Stimulated activated CD4-positive, alpha-beta T cell treated with anti-CD3 and anti-CD28 coated beads, Interleukin-2, amount 100 ng/mL, for 24 hours (primary cell): ENCODE measurements at places on chromosomes 2 and 18.

- DNase-seq = no peak
Observed at GRCh38 chr18:63765837-63766236, 9.4 kb upstream of the SERPINB7 start.

DNA sequence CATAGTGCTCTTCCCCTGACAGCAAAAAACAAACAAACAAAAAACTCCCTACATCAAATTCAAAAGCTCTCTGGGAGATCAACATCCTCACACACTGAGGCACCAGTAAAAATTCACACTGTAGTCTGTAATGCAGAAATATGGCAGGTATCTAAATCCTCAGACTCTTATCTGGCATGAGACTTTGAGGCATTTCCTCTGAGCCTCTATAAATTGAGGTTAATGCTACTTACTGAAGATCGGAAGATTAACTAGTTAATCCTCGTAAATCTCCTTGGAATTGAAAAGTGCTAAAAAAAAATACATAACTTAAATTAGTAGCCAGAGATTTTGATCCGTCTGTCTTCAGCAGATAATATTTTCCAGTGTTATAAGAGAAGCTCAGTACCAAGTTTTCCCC lies 65.0 kb downstream of the AP1S3 start:
- no peak for DNase-seq

- no peak for DNase-seq
Observed at GRCh38 chr2:1510176-1510575, 96.9 kb downstream of the TPO start.

DNA sequence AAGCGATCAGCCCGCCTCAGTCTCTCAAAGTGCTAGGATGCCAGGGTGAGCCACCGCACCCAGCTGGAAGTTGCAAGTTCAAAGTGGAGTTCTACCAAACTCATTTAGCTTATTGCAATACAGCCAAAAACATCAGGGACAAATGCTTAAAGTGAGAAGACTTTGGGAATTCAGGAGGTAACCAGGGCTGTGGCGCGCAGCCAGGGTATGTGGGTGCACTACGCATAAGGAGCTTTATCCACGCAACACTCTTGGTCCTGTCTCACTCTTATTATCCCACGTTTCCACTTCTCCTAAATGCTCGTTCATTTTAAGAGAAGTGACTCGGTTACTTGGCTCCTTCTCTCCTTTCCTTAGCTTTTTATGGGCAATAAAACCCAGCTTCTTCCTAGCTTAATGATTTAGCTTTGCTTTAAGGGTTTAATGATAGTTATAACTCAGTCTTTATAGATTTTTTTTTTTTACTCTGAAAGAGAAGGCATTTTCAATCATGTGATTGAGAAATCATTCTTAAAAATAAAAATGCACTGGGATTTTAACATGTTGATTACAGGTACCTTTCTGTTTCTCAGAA lies 199.8 kb downstream of the KCNE4 start:
- DNase-seq = no peak

GRCh38 chr2:222174450-222174849 lies 124.3 kb downstream of the PAX3 start:
- DNase-seq = no peak

DNA sequence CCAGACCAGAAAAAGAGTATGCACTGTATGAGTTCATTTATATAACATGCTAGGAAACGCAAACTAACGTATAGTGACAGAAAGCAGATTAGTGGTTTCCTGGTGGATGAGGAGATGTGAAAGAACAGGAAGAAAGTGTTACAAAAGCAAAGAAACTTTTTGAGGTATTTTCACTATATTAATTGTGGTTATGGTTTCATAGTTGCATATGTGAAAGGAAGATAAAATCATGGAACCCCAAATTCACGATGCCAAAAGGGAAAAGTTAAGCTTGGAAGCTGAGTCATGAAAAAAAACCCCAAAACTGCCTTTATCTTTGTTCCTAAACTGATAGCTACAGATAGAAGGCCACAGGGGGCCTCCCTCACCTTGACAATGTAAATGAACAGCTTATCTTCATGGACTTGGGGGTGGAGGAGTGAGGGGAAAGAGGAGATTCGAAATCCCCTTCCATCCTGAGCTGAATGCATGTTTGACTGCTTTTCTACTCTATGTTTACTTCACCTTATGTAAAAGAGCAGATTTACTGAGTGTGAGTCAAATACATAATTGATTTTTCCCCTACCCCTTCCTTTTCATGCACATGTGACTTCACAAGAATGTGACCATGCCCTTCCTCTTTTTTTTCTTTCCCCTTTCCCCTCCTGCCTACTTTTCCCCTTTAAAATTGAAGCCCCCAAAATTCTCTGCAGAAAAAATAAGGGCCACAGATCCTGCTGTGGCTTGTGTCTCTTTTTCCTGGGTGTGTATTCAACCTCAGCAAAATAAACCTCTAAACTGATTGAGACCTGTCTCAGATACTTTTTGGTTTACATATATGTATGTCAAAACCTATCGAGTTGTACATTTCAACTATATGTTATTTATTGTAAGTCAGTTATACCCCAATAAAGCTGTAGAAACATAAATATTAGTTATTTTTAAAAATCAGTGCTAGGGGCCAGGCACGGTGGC lies 100.1 kb upstream of the TLK1 start:
- peak; percentile 50 for DNase-seq

DNA sequence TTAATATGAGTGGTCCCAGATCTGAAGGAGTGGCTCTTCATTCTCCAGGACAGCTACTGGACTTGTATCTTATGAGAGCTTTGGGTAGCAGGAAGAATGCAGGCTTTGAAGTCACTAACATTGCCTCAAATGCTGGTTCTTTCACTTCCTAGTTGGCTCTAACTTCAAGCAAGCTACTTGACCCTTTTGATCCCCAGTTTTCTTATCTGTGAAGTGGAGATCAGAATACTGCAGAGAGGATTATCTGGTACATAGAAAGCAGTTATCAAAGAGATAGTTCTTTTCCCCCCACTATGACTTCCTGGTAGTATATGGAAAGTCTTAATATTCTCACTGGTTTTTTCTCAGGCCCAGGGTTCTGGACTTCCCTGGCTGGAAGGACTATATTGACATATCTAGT lies 3.4 kb upstream of the PLCL1 start:
- no peak for DNase-seq

GRCh38 chr18:48952287-48953103 lies 1.7 kb upstream of the SMAD7 start:
- DNase-seq = peak; percentile 58

DNA sequence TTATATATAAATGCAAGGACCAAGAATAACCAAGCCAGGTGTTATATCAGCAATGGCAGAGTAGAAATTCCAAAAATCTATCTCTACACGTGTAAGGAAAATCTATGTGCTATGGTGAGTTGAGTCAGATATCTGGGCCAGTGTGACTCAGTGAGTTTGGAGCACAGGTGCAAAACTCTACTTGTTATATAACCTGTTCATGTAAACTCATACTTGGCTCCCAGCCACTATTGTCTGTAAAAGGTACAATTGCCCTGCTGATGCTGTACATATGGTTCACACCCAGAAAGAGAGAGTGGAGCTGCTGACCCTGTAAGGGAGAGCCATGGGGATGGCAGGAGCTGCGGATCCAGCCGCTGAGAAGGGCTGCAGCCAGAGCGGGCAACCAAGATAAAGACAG lies 112.0 kb downstream of the TRABD2A start:
- DNase-seq = no peak

DNA sequence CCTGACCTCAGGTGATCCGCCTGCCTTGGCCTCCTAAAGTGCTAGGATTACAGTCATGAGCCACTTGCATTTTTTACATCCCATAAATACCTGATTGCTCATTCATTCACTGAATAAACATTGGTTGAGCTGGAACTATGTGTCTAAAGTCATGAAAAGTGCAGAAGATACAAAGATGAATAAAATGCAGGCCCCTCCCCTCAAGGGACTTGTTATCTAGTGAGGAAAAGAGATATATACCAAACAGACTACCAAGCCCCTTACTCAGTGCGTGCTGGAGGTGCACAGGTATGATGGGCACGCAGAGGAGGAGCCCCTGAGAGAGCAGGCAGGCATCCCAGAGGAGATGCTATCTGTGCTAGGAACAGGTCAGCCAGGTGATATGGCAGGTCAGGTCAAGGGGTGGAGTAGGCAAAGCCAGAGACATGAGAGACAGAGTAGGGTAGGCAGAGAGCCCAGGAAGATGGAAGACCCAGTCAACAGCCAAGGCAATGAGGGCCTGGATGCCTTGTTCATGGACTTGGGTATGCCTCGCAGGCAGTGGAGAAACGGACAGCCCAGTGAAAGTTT lies 7.7 kb downstream of the FHL2 start:
- DNase-seq = no peak

- no peak for DNase-seq
Observed at GRCh38 chr2:159156834-159157233, 129.7 kb downstream of the WDSUB1 start.

DNA sequence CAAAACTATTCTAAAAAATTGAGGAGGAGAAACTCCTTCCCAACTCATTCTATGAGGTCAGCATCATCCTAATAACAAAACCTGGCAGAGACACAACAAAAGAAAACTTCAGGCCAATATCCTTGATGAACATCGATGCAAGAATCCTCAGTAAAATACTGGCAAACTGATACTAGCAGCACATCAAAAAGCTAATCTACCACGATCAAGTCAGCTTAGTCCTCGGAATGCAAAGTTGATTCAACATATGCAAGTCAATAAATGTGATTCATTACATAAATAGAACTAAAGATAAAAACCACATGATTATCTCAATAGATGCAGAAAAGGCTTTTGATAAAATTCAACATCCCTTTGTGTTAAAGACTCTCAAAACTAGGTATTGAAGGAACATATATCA lies 63.1 kb downstream of the EHBP1 start:
- DNase-seq = no peak

DNA sequence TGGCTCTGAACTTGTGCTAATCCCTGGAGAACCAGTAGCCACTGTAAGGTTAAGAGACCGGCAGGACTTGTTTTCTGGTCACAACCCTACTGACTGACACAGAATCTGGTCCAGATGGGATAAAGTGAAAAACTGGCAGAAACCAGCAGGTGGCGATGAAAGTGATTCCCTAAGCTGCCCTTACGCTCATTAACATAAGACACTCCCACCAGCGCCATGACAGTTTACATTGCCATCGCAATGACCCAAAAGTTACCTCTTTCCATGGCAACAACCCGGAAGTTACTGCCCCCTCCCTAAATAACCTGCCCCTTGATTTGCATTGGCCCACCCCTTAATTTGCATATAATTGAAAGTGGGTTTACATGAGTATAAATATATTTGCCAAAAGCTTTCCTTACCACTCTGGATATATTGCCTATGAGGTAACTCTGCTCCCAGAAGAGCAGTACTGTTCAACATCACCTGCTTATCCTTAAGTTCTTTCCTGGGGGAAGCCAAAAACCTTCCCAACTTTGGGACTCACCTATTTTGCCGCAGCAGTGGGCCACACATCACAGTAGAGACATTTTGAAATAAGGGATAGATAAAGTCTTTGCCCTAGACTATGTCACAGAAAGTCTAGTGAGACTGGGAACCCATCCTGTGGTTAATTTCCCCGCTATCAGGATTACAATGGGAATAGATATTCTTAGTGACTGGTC lies 35.8 kb upstream of the AFF3 start:
- DNase-seq = peak; percentile 26

- DNase-seq = no peak
Observed at GRCh38 chr2:55099878-55100820, 49.9 kb upstream of the RTN4 start.

- DNase-seq = no peak
Observed at GRCh38 chr2:215554689-215555498, 119.0 kb upstream of the FN1 start.

DNA sequence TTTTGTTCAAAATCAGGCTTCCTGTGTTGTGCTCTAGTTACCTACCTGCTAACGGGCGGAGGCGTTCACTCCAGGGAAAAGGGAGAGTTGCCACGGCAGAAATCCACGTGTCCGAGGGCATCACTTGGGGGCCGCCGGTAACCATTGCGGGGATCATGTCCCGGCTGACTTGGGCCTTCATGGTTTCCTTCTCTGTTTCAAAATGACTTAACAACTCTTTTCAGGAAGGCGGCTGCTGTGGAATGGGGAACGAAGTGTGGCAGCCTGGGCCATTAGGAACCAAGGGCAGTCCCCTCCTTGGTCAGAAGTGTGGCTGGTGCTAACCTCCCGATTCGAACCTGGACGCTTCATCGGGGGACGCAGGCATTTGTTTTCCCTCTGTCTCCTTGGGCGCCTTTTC lies 56.8 kb downstream of the INPP5D start:
- no peak for DNase-seq

DNA sequence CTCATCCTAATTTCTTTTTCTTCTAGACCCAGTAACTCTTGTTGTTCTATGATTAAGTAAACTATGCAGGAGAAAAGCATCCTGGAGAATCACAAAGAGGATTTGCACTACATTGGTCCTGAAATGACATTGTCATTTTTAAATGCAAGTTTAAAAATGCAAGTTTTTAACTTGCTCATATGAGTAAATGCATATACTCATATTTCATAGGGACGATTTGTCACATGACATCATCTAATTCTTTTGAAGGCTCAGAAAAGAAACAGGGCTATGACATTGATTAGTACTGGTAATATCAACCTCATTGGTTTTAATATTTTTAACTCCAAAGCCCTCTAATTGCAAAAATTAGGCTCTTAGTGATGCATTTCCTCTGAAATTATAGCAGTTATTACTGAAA lies 324.4 kb downstream of the LRRTM1 start:
- no peak for DNase-seq

- DNase-seq = no peak
Observed at GRCh38 chr2:60855989-60856669, 25.2 kb upstream of the REL start.

DNA sequence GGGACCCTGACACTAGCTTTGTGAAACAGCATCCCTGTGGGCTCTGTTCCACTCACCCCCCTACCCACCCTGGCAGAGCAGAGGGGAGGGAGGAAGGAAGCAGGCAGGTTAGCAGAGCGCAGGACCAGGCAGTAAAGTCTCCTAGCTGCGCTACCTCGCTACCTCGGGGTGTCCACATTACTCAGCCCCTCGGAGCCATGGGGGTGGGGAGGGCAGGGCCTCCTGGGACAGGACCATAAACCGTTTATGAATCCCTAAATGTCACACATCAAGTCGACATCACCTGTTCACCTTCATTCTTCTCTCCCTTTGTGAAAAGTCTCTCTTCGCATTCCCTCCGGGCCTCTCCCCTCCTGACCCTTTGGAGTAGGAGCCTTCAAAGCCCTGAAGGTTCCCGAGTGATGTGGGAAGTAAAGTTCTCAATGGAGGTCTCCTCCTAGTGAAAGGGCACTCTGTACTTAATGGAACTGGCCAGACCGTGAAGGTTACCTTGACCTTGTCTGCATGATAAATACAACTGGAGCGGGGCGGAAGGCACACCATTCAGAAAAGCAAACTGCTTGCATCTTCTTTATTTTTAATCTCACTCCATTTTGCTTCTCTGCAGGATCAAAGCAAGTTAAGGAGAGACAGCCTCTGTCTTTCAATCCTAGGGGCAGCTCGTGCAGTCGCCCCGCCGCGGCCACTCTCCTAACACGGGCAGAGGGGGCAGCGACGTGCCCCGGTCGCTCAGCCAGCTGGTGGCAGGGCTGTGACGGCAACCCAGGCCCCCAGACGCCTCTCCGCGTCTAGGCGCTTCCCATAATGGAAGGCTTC lies 23.7 kb upstream of the SMAD7 start:
- DNase-seq = no peak

GRCh38 chr2:55049043-55049820 lies 1.0 kb downstream of the RTN4 start:
- DNase-seq = peak; percentile 66
